ENCODE measurements at places on chromosomes 1 and 21.

GRCh38 chr1:202967684-202968281, 726 bp upstream of the CYB5R1 start:
- DNase-seq, result no peak

- no peak for DNase-seq
Measured at GRCh38 chr1:112614460-112615065, 4.4 kb downstream of the ST7L start.

DNA sequence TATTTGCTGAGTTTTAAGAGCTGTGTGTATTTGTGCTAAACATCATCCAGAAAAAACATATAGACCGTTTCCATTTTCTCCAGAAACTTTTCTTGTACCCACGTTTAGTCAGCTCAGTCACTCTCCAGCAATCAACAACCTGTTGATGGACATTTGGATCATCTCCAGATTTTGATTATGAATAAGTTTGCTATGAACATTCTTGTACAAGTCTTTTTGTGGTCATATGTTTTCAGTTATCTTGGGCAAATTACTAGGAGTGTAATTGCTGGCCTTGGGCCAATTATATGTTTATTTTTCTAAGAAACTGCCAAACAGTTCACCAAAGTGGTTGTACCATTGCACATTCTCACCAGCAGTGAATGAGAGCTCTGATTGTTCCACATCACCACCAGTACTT, 221.8 kb downstream of the CENPF start:
- no peak for DNase-seq

- no peak for DNase-seq
Measured at GRCh38 chr1:10484521-10484920, 9.8 kb downstream of the PEX14 start.

- DNase-seq, result no peak
Measured at GRCh38 chr1:211653293-211653692, 22.1 kb downstream of the NEK2 start.

- no peak for DNase-seq
Measured at GRCh38 chr1:35379317-35380000, 111.0 kb downstream of the ZMYM4 start.

- no peak for DNase-seq
Measured at GRCh38 chr1:212241957-212242287, 43.3 kb upstream of the PPP2R5A start.

Data from NCI-H524 (cell line).